ENCODE measurements at places on chromosomes 7 and 10.

DNA sequence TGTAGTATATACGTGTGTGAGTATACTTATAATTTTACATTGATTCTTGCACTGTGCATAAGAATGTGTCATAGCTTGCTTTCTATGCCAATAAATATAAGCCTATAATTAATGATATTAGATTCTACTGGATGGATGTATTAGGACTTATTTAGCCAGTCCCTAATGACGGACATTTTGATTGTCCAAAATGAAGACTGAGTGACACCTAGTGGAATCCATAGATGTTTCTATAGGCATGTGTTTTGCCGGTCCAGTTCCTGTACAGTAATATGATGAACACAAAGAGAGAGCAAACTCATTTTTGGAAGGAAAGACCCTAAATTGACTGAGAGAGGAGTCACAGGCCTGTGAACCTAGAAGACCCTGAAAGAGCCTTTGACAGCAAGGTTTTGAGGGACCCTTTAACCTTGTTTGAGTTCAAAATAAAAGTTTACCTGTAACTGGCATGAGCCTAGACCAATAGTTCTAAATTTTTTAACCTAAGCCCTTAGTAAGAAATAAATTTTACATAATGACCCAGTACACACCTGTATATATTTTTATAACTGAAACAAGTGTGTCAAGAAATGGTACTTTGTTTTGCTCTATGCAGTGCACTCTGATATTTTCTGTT is 42.4 kb upstream of the AGBL3 start:
- DNase-seq, result no peak

- no peak for DNase-seq
These were observed 16.1 kb downstream of the COL26A1 start for GRCh38 chr7:101378751-101379174.

GRCh38 chr10:49322371-49323170 is 23.6 kb downstream of the C10orf71 start:
- DNase-seq, result no peak

DNA sequence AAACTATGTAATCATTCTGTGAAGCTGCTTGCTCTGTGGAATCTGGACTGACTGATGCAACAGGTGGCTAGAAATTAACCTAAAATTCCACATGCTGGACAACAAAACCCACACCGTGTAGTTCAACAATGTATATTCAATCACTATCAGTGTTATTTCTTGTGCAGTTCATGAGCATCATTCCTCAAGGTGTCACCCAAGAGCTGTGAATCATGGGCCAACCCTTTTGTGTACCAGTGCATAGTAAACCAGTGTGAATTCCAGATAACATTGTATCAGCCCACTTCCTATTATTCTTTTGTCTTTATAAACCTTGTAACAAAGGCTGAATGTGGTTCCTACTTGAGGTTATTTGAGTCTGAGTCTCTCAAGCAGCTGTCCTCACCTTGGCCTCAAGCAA is 905.2 kb upstream of the ZNF722 start:
- DNase-seq, result no peak

DNA sequence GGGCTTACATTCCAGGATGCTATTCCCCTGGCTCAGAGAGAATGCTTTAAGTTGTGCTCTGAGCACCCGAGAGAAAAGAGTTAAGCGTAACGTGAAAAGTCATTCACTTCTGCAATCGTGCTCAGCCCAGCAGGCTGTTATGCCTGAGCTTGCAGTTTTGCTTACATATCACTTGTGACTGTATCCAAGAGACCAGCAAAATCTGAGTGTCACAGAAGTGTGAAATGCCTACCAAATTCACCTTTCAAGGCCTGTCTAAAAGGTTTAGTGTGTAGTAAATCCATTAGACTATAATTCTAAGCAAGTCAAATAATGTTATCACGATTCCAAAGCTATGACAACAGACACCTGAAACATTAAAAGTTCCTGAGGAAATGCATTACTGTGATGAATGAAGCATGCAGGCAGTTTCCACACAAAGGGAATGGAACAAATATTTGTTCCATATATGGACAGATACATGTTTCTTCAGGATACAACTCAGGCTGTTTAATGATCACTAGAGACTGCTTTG is 20.1 kb downstream of the ITGB1 start:
- no peak for DNase-seq

DNA sequence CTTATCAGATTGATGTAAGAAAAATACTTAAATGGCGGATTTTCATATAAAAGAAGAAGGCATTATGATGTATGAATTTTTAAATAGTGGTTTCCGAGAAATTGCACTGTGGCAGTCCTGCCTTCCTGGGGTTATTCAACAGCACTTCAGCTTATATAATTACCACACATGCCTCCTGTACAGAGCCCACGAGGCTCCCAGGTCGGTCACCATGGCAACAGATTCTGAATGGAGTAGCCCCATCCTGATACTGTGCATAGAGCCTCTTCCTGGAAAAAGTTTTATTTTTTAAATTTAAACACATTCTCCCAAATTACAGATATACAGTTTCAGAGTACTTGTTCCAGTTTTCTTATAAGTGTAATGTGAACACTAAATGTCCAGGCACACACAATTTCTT is 15.9 kb upstream of the ASB4 start:
- no peak for DNase-seq

GRCh38 chr7:156659961-156660360 is 19.4 kb downstream of the RNF32 start:
- no peak for DNase-seq

- DNase-seq, result no peak
These were observed 19.5 kb upstream of the CYREN start for GRCh38 chr7:135189961-135190360.

DNA sequence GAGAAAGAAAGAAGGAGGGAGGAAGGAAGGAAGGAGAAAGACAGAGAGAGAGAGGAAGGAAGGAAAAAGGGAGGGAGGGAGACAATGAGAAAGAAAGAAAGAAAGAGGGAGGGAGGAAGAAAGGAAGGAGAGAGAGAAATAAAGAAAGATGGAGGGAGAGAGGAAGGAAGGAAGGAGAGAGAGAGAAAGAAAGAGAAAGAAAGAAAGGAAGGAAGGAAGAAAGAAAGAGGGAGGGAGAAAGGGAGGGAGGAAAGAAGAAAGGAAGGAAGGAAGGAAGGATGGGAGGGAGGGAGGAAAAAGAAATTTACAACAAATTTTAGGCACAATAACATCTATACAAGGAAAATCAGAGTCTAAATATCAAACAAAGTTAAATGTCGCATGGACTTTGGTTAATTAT is 332.6 kb upstream of the KLF6 start:
- DNase-seq, result no peak

- DNase-seq, result no peak
These were observed at the start of gene NEUROG3 for GRCh38 chr10:69573056-69573806. NEUROG3 (minus strand) TSS chr10:69573422; CDS start chr10:69573043, 379 bp downstream.

GRCh38 chr7:16063221-16063620 is 358.1 kb downstream of the CRPPA start:
- no peak for DNase-seq

- no peak for DNase-seq
These were observed 6.7 kb downstream of the RNF216 start for GRCh38 chr7:5774790-5775189.

- DNase-seq, result no peak
These were observed 133.1 kb upstream of the ADAM12 start for GRCh38 chr10:126521399-126521798.

DNA sequence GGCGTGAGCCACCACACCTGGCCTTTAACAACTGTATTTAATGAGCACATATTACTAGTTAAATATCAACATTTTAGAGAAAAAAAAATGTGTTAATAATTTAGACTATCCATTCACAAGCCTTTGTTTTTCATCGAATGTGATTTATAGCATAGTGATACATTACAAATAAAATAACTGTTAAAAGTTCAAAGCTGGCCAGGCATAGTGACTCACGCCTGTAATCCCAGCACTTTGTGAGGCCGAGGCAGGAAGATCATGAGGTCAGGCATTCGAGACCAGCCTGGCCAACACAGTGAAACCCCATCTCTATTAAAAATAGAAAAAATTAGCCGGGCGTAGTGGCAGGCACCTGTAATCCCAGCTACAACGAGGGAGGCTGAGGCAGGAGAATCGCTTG is 72.7 kb downstream of the HACD1 start:
- DNase-seq, result no peak

GRCh38 chr7:157807510-157807909 is 470.7 kb downstream of the DNAJB6 start:
- no peak for DNase-seq

Measured in hippocampal formation (tissue), 2 donors.